COLO829 (cell line): ENCODE measurements at places on chromosomes 2 and 18.

DNA sequence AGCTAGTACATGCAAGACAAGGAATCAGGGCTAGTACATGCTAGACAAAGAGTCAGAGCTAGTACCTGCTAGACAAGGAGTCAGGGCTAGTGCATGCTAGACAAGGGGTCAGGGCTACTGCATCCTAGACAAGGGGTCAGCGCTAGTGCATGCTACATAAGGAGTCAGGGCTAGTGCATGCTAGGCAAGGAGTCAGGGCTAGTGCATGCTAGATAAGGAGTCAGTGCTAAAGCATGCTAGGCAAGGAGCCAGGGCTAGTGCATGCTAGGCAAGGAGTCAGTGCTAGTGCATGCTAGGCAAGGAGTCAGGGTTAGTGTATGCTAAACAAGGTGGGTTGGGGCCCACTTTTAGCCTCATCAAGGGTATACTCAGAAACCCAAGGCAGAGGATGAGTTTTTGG is 90.1 kb upstream of the FAM136A start:
- DNase-seq, result no peak

DNA sequence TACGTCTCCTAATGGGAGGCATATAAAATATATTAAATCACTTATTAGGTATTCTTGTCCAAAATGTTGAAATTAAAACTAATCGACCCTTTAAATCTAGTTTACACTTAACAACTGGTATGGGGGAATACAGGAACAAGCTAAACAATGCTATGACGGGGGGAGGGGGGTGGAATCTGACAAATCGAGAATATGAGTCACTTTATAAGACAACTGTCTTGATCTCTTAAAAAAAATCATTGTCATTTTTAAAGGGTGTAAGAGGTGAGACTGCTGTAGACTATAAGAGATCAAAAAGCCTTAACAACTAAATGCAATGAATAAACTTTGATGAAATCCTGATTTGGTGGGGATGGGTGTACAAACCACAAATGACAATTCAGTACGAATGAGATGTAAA is 6.0 kb downstream of the MAP3K2 start:
- no peak for DNase-seq

- DNase-seq, result no peak
These were observed 122.2 kb downstream of the TANC1 start for GRCh38 chr2:159090514-159091201.

DNA sequence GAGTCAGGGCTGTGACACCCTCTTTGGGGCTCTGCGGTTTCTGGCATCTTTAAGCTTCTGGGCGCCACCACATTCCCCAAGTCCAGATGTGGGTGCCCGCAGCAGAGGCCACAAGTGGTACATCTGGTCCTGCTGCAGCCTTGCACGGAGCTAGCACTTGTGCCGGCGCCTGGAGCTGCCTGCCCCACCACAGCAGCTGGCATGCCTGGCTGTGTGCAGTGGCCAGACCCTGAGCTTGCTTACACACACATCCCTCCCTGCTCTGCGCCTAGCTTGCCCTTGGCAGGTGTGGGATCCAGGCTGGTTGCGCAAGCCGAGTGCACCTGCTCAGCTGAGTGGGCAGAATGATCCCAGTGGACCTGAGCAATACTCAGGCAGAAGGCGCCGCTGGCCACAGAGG is 27.3 kb downstream of the SLC4A10 start:
- no peak for DNase-seq

- DNase-seq, result no peak
These were observed 114.5 kb downstream of the CDH2 start for GRCh38 chr18:28062443-28062842.

- DNase-seq, result peak; percentile 73
These were observed 19.4 kb downstream of the KLHL29 start for GRCh38 chr2:23404426-23404825.

GRCh38 chr2:160156100-160156499 is 44.0 kb downstream of the ITGB6 start:
- no peak for DNase-seq

- DNase-seq, result no peak
These were observed 148.8 kb downstream of the TPGS2 start for GRCh38 chr18:36680042-36680441.

DNA sequence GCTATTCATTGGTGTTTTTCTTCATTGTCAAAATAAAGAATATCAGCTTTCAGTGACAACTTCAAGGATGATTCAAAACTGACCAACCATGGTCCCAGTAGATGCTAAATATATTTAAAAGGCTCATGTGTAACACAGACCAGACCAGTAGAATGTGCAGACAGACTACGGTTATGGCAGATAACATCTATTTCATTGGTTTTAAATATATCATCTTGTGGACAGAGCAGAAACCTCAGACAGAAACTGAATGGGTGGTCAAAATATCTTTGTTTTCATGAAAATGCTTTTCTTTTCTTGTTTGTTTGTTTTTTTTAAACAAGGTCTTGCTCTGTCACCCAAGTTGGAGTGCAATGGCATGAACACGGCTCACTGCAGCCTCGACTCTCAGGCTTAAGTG is 107.4 kb upstream of the CREB1 start:
- DNase-seq, result no peak

DNA sequence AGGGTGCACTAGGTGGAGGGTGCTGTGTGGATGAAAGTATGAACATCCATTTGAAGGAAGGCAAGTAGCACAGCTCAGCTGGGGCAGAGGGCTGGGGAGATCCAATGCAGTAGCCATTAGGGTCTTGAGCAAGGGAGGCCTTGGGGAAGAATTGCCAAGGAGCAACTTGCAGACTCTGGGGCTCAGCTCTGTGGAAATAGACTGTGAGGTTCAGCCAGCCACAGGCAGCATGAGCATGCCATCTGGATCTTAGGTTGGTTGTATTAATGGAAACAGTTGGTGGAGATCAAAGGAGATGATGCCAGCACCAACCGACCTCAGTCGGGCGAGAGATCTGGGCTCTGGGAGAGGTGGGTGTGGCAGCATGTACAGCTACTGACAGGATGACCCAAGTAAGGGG is 5.6 kb downstream of the ZAP70 start:
- no peak for DNase-seq

DNA sequence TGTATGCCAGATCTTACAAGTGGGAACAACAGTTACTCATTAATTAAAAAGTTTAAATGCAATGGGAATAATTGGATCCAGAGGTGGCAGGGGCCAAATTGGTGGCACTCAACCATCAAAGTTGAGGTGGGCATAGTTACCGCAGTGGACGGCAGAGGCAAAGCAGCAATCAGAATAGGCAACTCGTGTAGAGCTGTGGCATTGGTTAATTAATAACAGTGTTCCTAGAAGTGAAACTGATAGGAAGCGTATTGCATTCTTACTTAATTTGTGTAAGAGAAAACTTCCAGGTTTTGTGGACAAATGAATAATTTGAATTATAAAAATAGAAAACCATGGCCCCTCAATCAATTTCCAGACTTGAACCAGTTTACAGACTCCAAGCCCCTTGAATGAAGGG is 1068.2 kb upstream of the ACVR2A start:
- DNase-seq, result no peak

DNA sequence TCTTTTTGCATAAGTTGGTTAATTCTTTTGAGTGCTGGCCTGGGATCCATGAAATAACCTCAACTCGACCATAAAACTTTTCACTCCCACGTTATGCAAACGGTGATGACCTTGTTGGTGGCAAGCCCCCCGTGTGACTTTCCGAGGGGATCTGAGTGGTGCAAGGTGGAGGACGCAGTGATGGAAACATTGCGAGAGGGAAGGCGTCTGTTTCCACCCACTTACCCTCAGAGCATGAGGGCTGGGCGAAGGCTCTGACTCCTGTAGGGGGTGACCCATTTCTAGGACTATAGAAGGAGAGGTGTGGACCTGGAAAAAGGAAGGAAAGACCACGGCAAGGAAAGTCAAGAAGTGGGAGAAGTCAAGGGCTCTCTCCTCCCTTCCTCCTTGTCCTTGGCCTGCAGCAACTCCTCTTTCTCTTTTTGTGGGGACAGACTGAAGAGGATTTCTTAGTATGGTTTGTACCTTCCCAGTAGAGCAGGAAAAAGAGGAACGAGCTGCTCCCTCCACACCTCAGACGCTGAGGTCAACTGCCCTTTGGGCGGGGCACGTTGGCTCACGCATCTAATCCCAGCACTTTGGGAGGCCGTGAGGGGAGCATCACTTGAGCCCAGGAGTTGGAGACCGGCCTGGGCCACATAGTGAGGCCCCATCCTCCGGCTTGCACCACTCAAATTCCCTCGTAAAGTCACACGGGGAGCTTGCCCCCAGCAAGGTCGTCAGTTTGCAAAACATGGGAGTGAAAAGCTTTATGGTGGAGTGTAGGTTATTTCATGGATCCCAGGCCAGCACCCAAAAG is 15.5 kb upstream of the CD8A start:
- no peak for DNase-seq

DNA sequence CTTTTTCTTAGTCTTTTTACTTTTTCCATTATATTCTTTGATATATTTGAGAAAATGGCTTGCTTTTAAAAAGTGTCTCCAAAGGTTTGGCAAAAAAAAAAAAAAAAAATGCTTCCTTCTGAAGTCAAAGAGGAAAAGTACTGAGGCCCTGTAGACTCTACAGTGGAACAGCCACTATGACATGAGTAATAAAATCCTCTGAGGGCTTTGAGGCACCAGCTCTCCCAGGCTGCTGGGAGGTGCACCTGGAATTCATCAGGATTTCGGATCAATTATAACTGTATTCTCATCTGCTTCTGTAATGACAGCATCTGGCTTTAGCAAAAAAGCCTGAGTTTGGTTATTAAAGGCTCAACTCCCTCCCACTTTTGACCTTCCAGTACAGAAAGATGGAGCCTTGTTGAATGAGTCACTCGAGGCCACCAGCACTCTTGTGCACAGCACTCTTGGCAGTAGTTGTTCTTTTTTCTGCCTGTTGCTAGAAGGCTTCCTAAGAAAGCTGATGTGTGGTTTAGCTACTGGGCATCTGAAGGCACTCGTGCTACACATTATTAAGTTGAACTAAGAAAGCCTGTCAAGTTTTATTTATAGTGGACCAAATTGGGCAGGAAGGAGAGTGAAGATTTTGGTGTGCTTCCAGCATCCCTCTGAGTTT is 131.3 kb downstream of the PRPF40A start:
- DNase-seq, result peak; percentile 61

DNA sequence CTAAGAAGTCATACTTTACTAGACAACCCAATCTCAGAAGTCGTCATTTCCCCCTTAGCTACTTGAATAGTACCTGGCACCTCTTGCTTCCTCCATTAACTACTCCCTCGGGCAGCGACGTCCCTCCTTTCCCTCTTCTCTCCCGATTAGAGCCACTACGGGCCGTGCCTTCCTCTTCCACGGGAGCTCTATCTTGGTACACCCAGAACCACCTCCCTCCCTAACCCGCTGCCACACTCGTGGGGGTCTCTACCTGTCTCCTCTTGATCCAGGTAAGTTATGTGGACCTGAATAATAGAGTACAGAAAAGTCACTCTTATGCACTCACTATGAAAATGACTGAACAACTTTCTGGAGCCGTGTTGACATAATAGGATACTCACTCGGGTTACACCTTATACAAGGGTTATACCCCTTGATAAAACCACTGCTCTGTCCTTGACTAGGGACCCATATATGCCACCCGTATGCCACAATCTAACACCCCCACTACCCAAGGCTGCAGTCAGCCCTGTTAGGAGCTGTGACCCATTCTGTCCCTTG is 595 bp upstream of the HDHD2 start:
- DNase-seq, result no peak

DNA sequence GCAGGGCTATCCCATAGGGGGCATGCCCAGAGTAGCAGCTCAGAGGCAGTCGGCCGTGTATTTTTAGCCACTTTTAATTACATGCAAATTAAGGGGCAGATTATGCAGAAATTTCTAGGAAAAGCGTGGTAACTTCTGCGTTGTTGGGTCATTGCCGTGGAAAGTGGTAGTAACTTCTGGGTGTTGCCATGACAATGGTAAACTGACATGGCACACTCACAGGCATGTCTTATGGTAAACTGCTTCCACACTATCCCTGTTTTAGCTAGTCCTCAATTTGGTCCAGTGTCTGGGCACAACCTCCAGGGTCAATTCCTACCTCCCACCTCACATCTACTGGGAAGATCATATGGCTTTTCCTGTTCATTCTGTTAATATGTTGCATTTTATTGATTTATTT is 428.9 kb upstream of the FANCL start:
- no peak for DNase-seq

GRCh38 chr2:6771634-6772611 is 93.8 kb downstream of the CMPK2 start:
- DNase-seq, result peak; percentile 26
